ENCODE measurements at places on chromosomes 3 and 15. TPM values are rescaled to one million over a fixed set of nuclear protein-coding genes. Genes with fewer than 3 reads are reported as not detected.

DNA sequence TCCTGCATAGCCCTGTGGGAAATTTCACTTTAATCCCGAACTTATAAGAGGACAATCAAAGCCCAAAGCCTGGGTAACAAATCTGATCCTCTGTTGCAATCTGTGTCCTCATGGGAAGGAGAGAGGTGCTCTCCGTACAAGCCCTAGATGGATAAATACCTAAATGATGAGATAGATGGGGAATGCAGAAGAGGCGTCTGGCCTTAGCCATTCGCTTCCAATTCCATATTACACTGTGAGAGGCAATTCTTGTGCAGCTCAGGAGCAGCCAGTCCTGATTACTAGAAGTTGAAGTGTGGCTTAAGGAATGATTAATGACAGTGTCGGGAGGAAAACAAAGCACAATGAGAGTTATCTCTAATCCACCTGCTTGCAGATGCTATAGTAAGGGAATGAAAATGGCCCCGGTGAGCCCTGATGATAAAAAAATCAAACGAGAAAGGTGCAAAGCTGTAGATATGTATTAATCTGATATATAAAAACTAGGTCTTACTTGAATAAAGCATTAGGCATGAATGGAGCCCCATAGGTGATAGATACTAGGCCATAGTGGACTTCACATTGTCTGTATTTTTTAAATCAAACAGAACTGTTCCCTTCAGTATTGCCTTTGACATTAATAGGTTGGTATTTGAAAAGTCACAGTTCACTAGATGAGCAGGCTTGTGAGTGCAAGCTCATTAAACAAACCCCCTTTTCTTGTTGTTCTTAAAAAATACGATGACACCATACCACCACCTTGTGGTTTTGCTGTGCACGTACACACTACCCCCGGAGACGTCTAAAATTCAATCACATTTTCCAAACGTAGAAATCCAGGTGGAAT, 54.2 kb upstream of the TMCO5A start:
- DNase-seq, result peak; percentile 52

- DNase-seq, result no peak
Observed at GRCh38 chr3:160968761-160969160, 136.4 kb downstream of the B3GALNT1 start.

ZNF774 gene
- total RNA-seq, result 0.75 TPM

- DNase-seq, result no peak
Observed at GRCh38 chr3:55584030-55584429, 96.9 kb upstream of the WNT5A start.

RETNLB gene
- not detected for total RNA-seq

GATM gene
- total RNA-seq, result 1.3 TPM
